ENCODE measurements at places on chromosomes 4 and X.

DNA sequence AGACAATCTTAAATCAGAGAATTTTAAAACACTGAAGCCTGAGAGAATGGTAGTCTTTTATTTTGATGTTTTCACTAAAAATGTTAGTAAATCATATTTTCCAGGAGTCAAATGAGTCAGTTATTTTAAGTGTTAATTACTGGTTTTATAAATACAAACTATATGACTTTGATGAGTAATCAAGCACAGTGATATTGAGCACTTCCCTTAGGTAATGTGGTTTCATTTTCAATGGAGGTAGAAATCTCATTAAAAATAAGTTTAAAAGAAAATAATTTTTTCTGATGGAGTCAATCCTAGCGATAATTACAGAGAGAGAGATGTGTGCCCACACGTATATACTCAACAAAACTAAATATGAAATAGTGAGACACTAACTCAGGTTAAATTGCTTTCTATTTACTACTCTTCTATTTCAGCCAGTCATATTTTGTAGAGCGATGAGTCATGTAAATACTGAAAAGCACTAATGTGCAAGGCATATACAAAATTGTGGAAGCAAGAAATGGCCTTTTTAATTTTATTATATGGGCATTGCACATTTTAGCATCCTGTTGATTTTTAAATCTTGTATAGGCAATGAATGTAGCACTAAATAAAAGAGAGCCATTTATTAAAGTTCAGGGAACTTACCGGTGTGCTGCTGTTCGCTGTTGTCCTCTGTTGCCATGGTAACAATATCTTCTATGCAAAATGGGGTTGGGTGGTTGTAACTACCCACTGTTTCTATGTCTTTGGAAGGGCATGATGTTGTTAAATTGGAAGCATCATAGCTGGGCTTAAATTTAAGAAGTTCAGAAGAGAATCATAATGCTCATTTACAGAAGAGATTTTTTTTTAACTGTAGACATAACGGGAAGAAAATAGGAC is 513.7 kb downstream of the TLL1 start:
- no peak for DNase-seq
- no peaks in the 10 kb centered on the region for H3K36me3 ChIP-seq
- no peak overlapping the region for H3K4me3 ChIP-seq
- no peaks in the 10 kb centered on the region for H3K4me1 ChIP-seq
- H3K27me3 ChIP-seq, result no peaks in the 10 kb centered on the region
- H3K27ac ChIP-seq, result no peak overlapping the region

GRCh38 chrX:130626521-130626920 is 224.7 kb downstream of the RBMX2 start:
- H3K27me3 ChIP-seq, result no peaks in the 10 kb centered on the region
- DNase-seq, result no peak
- no peak overlapping the region for H3K4me3 ChIP-seq
- no peaks in the 10 kb centered on the region for H3K4me1 ChIP-seq
- peaks cover 39% of the 10 kb centered on the region for H3K36me3 ChIP-seq

- H3K36me3 ChIP-seq, result no peaks in the 10 kb centered on the region
- H3K4me1 ChIP-seq, result peaks cover 38% of the 10 kb centered on the region
- no peaks in the 10 kb centered on the region for H3K27me3 ChIP-seq
- H3K27ac ChIP-seq, result no peak overlapping the region
- no peak overlapping the region for H3K4me3 ChIP-seq
Observed at GRCh38 chr4:94412019-94412657, 39.6 kb upstream of the PDLIM5 start.

DNA sequence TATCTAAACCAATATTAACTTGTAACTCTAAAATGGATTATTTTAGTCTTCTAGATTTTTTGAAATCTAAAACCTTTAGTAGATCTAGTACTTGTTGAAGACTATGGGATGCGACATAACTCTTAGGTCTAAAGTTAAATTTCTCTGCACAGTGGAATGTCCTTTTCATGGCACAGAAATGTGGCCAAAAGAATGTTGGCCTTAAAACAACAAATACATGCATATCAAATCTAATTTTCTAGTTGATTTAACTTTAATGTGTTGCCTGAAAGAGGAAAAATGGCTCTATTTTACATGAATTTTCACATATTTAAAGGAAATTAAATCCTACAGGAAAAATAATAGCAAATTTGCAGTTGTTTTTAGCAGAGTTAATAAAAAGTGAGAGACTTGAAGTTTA is 30.3 kb downstream of the NFKB1 start:
- no peaks in the 10 kb centered on the region for H3K27me3 ChIP-seq
- H3K4me1 ChIP-seq, result no peaks in the 10 kb centered on the region
- no peak overlapping the region for H3K4me3 ChIP-seq
- no peak overlapping the region for H3K27ac ChIP-seq

GRCh38 chr4:151228189-151229119 is 48.5 kb upstream of the PRSS48 start:
- H3K36me3 ChIP-seq, result no peaks in the 10 kb centered on the region
- peaks cover 13% of the 10 kb centered on the region for H3K4me1 ChIP-seq
- no peak for DNase-seq
- no peak overlapping the region for H3K4me3 ChIP-seq
- H3K27me3 ChIP-seq, result no peaks in the 10 kb centered on the region

DNA sequence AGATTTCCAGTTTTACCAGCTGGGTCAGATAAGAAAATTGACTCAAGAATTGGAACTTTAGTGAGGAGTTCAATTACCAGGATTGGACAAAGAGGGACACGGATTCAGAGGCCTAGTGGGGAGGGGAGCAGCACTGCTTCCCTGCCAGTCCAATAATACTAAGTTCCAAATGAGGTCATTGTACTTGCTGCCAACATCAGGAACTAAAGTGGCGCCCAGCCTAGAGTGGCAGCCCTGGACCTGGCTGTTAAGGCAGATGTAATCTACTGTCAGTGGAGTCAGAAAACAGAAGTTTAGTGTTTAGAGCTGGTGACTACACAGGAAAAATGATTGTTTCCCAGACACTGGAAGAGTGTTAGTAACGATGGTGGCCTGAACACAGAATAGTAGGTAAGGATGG is 42.7 kb upstream of the RAPGEF2 start:
- no peak for DNase-seq
- H3K4me1 ChIP-seq, result no peaks in the 10 kb centered on the region
- H3K36me3 ChIP-seq, result no peaks in the 10 kb centered on the region

All from esophagus squamous epithelium (tissue), 5 donors.